Kidney tubule cell (primary cell): ENCODE measurements at places on chromosomes 3 and 15.

- DNase-seq = peak; percentile 73
Measured at GRCh38 chr3:155382396-155383042, 89.0 kb upstream of the STRIT1 start.

- peak; percentile 87 for DNase-seq
Measured at GRCh38 chr15:100902436-100903167, 16.6 kb upstream of the LRRK1 start.

- DNase-seq = no peak
Measured at GRCh38 chr3:23302271-23302670, 99.1 kb downstream of the UBE2E2 start.

GRCh38 chr3:188701485-188701969 is 470.2 kb upstream of the TPRG1 start:
- DNase-seq = no peak

- DNase-seq = no peak
Measured at GRCh38 chr3:74693251-74693650, 78.8 kb upstream of the CNTN3 start.

GRCh38 chr15:48358229-48359152 is 27.3 kb downstream of the DUT start:
- peak; percentile 37 for DNase-seq
